ENCODE measurements at places on chromosomes 3 and 15. TPM values are rescaled to one million over a fixed set of nuclear protein-coding genes. Genes with fewer than 3 reads are reported as not detected.

- no peaks in the 10 kb centered on the region for H3K36me3 ChIP-seq
- H3K4me3 ChIP-seq: no peak overlapping the region
- H3K27ac ChIP-seq: no peak overlapping the region
- DNase-seq: no peak
- H3K4me1 ChIP-seq: peaks cover 2% of the 10 kb centered on the region
- H3K27me3 ChIP-seq: no peaks in the 10 kb centered on the region
These were observed 11.3 kb upstream of the ATP1B3 start for GRCh38 chr3:141865101-141865500.

DNA sequence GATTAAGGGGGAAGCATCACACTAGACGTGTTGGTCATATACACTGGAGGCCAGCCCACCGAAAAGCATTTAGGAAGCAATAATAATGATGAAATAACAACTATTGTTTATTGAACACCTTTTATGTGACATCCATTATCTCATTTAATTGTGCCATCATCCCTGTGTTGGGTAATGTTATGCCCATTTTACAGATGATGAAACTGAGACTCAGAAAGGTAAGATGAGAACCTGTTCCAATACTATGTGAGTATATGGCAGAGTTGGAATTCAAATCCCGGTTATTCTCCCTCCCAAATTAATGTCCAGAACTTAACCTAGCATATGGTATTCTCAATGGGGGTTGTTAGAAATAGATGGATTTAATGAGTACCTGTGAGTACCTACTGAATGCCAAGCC is 99.2 kb downstream of the SMAD6 start:
- no peaks in the 10 kb centered on the region for H3K36me3 ChIP-seq
- H3K4me1 ChIP-seq: no peaks in the 10 kb centered on the region
- DNase-seq: no peak
- no peak overlapping the region for H3K27ac ChIP-seq

Gene PRICKLE2
- total RNA-seq: not detected

DNA sequence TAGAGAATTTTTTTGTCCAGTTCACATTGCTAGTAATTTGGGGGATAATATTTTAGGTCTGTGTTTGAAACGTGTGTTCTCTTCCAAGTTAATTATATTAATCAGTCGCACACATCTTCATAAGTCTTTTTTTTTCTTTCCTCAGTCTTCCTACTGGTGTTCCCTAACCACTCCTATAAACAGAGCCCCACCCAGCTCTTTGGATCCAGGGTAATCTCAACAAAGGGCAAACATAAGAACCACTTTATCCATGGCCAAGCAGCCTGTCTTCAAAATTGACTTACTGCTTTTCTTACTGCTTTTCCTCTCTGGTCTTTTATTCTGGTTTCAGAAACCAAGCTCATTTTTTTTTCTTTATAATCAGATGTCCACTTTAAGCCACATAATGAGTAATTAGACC is 266.8 kb upstream of the NECTIN3 start:
- H3K27ac ChIP-seq: no peak overlapping the region
- H3K27me3 ChIP-seq: peaks cover 7% of the 10 kb centered on the region
- H3K36me3 ChIP-seq: no peaks in the 10 kb centered on the region
- no peaks in the 10 kb centered on the region for H3K4me1 ChIP-seq
- H3K4me3 ChIP-seq: no peak overlapping the region

DNA sequence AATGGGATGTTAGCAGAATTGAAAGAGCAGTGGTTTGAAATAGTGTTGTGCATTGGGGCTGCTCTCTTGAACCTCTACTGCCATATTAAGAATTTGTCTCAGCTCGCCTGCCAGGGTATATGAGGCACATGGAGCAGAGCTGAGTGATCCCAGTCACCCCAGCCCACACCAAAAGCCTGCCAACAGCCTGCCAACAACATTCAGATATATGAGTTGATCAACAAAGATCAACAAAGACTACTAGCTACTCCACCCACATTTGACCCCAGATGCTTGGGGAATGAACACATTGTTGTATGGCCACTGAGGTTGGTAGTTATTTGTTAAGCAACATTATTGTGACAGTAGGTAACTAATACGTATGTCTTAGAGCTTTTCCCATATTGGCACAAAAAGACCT is 570.9 kb upstream of the IL12A start:
- H3K27ac ChIP-seq: no peak overlapping the region
- H3K27me3 ChIP-seq: no peaks in the 10 kb centered on the region
- H3K4me1 ChIP-seq: no peaks in the 10 kb centered on the region
- H3K4me3 ChIP-seq: no peak overlapping the region

- H3K27me3 ChIP-seq: peaks cover 4% of the 10 kb centered on the region
- H3K4me1 ChIP-seq: no peaks in the 10 kb centered on the region
- H3K27ac ChIP-seq: no peak overlapping the region
- no peak for DNase-seq
These were observed 63.5 kb downstream of the C3orf70 start for GRCh38 chr3:185089343-185089742.

Gene SUCLG2
- total RNA-seq: 53.3 TPM
